Aorta (tissue), 5 donors: ENCODE measurements at places on chromosomes 12 and 14. TPM values are rescaled to one million over a fixed set of nuclear protein-coding genes. Genes with fewer than 3 reads are reported as not detected.
A peak's percentile ranks its signal among the peaks of the same experiment; 100 is the strongest.

The ADAMTS20 gene
- total RNA-seq, result not detected

The FAIM2 gene
- 0.58 TPM for total RNA-seq

The CLEC9A gene
- 0.26 TPM for total RNA-seq

The USP44 gene
- 2.2 TPM for total RNA-seq

The SLC17A8 gene
- not detected for total RNA-seq

The CCDC177 gene
- total RNA-seq, result not detected

- no peak overlapping the region for H3K27ac ChIP-seq
- H3K27me3 ChIP-seq, result no peaks in the 10 kb centered on the region
- H3K4me3 ChIP-seq, result no peak overlapping the region
- H3K36me3 ChIP-seq, result no peaks in the 10 kb centered on the region
- DNase-seq, result no peak
Measured at GRCh38 chr14:22448905-22449599, 140.0 kb downstream of the DAD1 start.

- DNase-seq, result no peak
- H3K27me3 ChIP-seq, result no peaks in the 10 kb centered on the region
- no peaks in the 10 kb centered on the region for H3K4me1 ChIP-seq
- no peak overlapping the region for H3K4me3 ChIP-seq
Measured at GRCh38 chr12:31751085-31751484, 22.3 kb upstream of the AMN1 start.

DNA sequence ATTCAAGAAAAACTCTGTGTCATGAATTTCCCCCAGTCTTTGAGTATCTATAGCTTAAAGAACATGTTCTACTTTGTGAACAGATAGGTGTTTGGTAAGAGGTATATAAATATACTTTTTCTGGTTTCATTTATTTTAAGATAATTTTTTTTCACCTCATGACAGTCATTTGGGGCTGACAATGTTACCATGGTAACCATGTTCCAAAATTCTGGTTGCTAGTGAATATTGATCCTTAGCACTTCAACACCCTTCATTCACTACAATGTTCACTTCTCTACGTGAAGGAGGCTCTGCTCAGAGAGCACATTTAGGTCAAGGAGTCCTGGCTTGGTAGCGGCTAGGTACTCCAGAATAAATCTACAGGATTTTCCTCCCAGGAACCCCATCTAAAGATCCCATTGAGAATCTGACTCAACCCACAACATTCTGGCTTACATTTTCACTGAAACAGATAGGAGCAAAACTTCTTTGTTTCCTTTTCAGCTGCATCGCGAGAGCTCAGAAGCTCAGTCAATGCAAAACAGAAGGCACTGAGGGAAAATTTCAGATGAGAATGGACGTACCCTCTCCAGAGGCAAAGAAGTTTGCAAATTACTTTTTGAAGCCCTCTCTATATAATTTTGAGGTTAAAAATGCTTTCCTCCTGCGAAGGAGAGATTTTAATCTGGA is 93.6 kb downstream of the ARF6 start:
- H3K36me3 ChIP-seq, result no peaks in the 10 kb centered on the region
- no peak for DNase-seq
- no peaks in the 10 kb centered on the region for H3K27me3 ChIP-seq
- peaks cover 3% of the 10 kb centered on the region for H3K4me1 ChIP-seq
- H3K4me3 ChIP-seq, result no peak overlapping the region
- H3K27ac ChIP-seq, result peak overlapping the region; percentile 97

DNA sequence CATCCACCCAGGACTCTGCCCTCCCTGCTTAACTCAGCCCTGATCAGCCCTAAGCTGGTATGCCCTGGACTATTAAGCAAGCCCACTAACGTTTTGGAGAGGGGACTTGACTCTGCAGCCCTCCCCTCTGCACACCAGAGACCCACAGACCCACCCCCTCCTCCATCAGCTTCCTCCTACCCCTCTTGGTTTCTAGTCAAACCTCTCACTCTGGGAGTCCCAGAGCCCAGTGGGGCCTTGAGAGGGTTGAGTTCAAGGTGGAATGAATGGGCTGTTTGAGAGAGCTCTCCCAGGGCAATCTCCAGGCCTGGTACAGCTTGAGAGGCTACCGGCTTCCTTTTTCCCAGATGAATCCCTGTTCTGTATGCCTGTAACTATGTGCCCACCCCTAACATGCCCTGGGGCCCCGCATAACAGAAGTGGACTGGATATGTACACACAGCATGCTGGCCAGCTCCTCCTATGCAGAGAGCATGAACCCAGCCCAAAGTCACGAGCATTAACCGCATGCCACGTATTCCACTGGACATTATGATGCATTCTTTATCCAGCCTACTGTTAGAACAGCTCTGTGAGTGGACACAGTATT is 43.6 kb downstream of the IRF2BPL start:
- no peaks in the 10 kb centered on the region for H3K36me3 ChIP-seq
- H3K27ac ChIP-seq, result no peak overlapping the region
- no peaks in the 10 kb centered on the region for H3K4me1 ChIP-seq
- no peak overlapping the region for H3K4me3 ChIP-seq
- no peak for DNase-seq

GRCh38 chr12:104790296-104791125 is 167.6 kb downstream of the SLC41A2 start:
- peaks cover 2% of the 10 kb centered on the region for H3K4me1 ChIP-seq
- H3K36me3 ChIP-seq, result no peaks in the 10 kb centered on the region
- no peak overlapping the region for H3K4me3 ChIP-seq
- no peaks in the 10 kb centered on the region for H3K27me3 ChIP-seq
- peak; percentile 53 for DNase-seq

DNA sequence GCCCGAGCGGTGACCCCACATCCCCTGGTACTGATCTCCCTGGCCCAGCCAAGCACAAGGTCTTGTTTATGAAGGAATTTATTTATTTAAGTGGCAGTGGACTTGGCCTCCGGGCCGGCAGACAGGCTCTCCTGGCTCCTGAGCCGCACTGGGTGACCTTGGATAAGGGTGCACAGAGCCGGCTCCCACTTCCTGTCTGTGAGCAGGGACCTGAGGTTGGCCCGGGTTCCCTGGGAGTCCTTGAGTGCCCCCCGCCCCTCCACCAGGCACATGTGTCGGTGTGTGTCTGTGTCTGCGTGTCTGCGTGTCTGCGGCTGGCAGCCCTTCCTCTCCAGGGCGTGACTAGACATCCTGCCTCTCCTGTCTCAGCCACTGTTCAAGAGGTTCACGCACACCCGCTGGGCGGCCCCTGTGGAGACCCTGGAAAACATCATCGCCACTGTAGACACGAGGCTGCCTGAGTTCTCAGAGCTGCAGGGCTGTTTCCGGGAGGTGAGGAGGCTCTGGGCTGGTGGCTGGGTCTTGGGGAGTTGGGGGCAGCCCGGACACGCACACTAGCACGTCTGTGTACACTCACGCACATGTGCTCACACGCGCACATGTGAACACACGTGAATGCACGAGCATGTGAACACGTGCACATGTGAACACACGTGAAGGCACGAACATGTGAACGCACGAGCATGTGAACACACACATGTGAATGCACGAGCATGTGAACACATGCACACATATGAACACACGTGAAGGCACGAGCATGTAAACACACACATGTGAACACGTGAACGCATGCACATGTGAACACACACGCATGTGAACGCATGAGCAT is 9.3 kb downstream of the TNFAIP2 start:
- H3K36me3 ChIP-seq, result no peaks in the 10 kb centered on the region
- DNase-seq, result no peak
- no peaks in the 10 kb centered on the region for H3K4me1 ChIP-seq
- no peaks in the 10 kb centered on the region for H3K27me3 ChIP-seq
- no peak overlapping the region for H3K4me3 ChIP-seq

DNA sequence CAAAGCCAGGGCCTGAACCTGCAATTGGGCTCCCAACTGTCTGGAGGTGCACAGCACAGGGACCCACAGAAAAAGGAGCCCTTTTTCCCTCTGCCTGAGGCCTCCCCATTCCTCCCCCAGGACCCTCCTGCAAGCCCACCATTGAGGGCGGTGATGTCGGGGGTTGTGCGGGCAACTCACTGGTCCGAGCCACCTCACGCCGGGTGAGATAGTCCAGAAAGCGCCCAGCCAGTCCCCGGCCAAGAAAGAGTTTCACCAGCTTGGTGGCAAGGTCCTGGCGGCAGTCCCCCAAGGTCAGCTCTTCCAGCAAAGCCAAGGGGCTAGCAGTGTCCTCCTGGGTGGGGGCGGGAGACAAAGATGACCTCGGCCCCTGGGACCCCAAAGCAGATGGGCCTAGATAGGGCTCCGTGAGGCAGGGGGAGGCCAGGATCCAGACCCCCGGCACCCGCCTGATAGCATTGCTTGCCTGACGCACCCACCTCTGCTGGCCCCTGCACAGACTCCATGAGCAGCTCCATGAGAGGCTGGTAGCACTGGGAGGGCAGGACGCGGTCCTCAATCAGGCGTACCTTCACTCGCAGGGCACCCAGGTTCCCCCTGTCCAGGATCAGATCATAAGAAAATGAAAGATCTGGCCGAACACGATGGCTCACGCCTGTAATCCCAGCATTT is 20.0 kb downstream of the RASAL1 start:
- H3K27me3 ChIP-seq, result no peaks in the 10 kb centered on the region
- no peak for DNase-seq
- H3K4me3 ChIP-seq, result no peak overlapping the region
- H3K27ac ChIP-seq, result no peak overlapping the region

DNA sequence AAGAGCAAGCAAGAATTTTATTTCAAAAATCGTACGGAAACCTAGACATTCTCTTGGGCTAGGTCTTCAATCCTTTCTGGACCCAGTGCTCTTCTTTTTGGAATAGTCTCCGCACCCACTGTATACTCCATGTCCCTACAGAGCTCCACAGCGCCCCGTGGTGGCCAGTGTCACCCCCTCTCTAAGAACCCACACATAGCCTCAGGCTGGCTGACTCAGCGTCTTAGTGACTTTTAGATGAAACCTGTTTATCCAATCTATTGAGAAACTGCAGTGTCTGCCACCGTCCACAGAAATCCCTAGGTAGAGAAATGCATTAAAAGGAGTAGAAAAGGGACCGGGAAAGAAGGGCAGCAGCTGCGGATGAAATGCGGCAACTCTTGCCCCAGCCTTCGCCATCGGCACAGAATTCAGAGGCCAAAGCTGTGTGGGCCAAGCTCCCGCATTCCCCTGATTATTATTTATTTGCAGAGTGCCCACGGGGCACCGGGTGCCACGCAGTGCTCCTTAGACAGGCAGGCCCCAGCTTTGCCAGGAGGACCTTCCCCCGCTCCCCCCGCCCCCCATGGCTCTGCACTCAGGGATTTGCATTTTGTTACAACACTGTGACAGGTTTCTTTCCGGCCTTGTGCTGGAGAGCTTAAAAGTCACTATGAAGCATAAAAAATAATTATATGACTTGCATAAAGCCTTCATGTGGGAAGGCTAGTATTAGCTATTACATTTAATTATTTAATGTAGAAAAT is 170.1 kb upstream of the FKBP4 start:
- no peak for DNase-seq
- H3K36me3 ChIP-seq, result peaks cover 3% of the 10 kb centered on the region
- H3K27ac ChIP-seq, result no peak overlapping the region
- H3K4me1 ChIP-seq, result no peaks in the 10 kb centered on the region
- H3K27me3 ChIP-seq, result no peaks in the 10 kb centered on the region
- no peak overlapping the region for H3K4me3 ChIP-seq

- H3K36me3 ChIP-seq, result no peaks in the 10 kb centered on the region
- no peaks in the 10 kb centered on the region for H3K27me3 ChIP-seq
- DNase-seq, result no peak
- no peaks in the 10 kb centered on the region for H3K4me1 ChIP-seq
Measured at GRCh38 chr14:72597252-72598233, 296.4 kb downstream of the DPF3 start.

DNA sequence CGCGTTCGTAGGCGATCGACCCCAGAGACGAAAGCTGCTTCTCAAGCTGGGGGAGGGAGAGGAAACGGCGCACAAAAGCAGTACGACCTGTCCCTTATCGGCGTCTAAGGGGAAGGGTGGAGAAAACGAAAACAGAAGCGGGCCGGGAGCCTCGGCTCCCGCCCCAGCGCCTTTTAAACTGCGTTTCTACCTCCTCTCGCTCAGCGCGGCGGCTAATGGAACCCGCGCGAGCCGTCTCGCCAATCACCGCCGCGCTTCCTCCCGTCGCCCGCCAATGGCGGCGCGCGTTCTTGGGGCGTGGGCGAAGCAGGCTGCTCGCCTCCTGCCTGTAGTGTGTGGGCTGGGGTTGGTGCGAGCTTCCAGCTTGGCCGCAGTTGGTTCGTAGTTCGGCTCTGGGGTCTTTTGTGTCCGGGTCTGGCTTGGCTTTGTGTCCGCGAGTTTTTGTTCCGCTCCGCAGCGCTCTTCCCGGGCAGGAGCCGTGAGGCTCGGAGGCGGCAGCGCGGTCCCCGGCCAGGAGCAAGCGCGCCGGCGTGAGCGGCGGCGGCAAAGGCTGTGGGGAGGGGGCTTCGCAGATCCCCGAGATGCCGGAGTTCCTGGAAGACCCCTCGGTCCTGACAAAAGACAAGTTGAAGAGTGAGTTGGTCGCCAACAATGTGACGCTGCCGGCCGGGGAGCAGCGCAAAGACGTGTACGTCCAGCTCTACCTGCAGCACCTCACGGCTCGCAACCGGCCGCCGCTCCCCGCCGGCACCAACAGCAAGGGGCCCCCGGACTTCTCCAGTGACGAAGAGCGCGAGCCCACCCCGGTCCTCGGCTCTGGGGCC is at the start of gene TMPO:
Gene TMPO, plus strand, starts transcription at position 304 of the 824 bp plus-strand sequence. Its CDS starts 278 bp downstream, at position 582.
- DNase-seq, result peak; percentile 97
- H3K27ac ChIP-seq, result peak within 1 kb of the TSS; percentile 91
- no peaks in the 10 kb centered on the region for H3K4me1 ChIP-seq
- H3K27me3 ChIP-seq, result no peaks in the 10 kb centered on the region
- H3K4me3 ChIP-seq, result peak within 1 kb of the TSS; percentile 85

GRCh38 chr14:94019329-94019728 is 6.8 kb upstream of the OTUB2 start:
- no peaks in the 10 kb centered on the region for H3K4me1 ChIP-seq
- no peaks in the 10 kb centered on the region for H3K27me3 ChIP-seq
- H3K4me3 ChIP-seq, result no peak overlapping the region
- H3K36me3 ChIP-seq, result no peaks in the 10 kb centered on the region
- H3K27ac ChIP-seq, result no peak overlapping the region
